ENCODE measurements at places on chromosomes 11 and 22. TPM values are rescaled to one million over a fixed set of nuclear protein-coding genes. Genes with fewer than 3 reads are reported as not detected.

DNA sequence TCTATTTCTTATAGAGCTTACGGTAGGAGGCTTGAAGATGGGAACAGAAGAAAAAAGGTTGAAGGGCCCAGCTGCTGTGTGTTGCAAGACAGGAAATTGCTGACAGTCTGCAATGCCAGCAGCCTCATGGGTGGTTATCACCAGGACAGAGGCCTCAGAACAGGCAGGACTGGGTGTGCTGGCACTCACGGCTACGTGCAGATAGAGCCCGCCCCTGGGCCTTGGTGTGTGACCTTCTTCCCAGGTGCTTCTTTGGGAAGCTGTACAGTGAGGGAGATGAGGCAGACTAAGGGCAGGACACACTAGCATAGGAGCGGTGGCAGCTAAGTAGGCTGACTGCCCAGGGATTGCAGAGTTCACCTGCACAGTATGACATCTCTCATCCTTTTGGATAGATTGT, 12.6 kb downstream of the PRAME start:
- peaks cover 22% of the 10 kb centered on the region for H3K27me3 ChIP-seq
- H3K4me3 ChIP-seq = no peak overlapping the region
- no peaks in the 10 kb centered on the region for H3K4me1 ChIP-seq
- H3K36me3 ChIP-seq = no peaks in the 10 kb centered on the region
- no peak overlapping the region for H3K27ac ChIP-seq

DNA sequence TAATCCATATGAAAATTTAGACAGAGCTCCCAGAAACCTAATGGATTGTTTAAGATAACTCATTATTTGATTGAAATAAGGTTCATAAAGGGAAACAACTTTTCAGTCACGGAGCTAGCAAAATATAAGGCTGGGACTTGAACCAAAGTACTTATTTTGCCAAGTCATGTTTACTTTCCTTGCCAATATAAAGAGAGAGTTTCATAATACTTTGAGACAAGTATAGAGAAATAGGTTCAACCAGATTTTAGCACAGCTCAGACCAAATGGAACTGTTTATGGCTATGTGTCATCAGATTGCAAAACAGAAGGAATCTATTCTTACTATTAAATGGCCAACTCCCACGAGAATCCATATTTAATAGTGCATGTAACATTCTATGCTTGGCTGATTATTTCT, 1517.5 kb upstream of the TENM4 start:
- no peaks in the 10 kb centered on the region for H3K4me1 ChIP-seq
- H3K27ac ChIP-seq = peak overlapping the region; percentile 35
- DNase-seq = no peak
- no peaks in the 10 kb centered on the region for H3K36me3 ChIP-seq
- H3K27me3 ChIP-seq = no peaks in the 10 kb centered on the region

DNA sequence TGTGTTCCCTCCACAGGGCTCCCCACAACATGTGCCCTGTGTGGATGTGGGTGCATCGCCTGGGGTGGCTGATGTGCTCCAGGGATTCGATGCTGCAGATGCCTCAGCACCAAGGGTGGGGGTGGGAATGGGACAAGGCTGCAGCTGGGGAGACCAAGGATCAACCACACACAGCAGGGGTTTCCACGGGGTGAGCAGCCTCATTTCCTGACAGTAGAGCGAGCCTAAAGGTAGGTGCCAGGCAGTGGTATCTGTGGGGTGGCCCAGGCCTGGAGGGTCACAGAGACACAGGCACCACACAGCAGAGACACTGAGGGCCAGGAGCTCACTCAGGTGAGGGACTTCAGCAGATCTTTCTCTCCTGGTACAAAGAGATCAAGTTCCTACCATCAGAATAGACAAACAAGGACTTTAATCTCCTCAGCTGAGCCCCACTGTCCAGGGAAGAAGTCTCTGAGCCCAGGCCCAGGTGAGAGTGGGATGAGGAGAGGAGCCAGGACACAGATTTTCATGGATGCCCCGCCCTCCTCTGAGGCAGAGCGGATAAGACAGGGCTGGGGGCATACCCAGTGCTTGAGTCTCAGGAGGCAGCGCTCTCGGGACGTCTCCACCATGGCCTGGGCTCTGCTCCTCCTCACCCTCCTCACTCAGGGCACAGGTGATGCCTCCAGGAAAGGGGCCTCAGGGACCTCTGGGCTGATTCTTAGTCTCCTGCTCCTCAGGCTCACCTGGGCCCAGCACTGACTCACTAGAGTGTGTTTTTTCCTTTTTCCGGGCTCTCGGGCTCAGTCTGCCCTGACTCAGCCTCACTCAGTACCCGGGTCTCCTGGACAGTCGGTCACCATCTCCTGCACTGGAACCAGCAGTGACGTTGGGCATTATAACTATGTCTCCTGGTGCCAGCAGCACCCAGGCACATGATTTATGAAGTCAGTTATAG, 19.7 kb downstream of the GGTLC2 start:
- no peak overlapping the region for H3K4me3 ChIP-seq
- no peaks in the 10 kb centered on the region for H3K4me1 ChIP-seq
- no peaks in the 10 kb centered on the region for H3K36me3 ChIP-seq
- H3K27me3 ChIP-seq = peaks cover 54% of the 10 kb centered on the region
- no peak overlapping the region for H3K27ac ChIP-seq
- DNase-seq = no peak

DNA sequence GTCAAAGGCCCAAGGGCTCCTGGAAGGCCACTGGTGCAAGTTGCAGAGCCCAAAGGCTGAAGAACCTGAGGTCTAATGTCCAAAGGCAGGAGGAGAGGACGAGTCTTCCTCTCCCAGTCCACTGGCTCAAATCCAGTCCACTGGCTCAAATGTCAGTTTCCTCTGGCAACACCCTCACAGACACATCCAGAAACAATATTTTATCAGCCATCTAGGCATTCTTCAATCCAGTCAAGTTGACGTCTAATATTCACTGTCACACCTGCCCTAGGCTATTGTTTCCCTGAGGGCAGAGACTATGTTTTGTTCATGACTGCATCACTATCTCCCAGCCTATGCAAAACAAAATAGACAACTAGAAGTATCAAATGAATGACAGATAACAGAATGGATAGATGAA, 148.1 kb downstream of the SPON1 start:
- peaks cover 15% of the 10 kb centered on the region for H3K4me1 ChIP-seq
- no peaks in the 10 kb centered on the region for H3K36me3 ChIP-seq
- no peak for DNase-seq
- no peaks in the 10 kb centered on the region for H3K27me3 ChIP-seq
- no peak overlapping the region for H3K4me3 ChIP-seq

- peaks cover 76% of the 10 kb centered on the region for H3K36me3 ChIP-seq
- no peaks in the 10 kb centered on the region for H3K27me3 ChIP-seq
- peaks cover 6% of the 10 kb centered on the region for H3K4me1 ChIP-seq
- no peak overlapping the region for H3K27ac ChIP-seq
- H3K4me3 ChIP-seq = no peak overlapping the region
- no peak for DNase-seq
These were observed 22.5 kb upstream of the KRTAP5-7 start for GRCh38 chr11:71504531-71504930.

GRCh38 chr11:77187111-77187750, 59.2 kb downstream of the MYO7A start:
- H3K27me3 ChIP-seq = peaks cover 4% of the 10 kb centered on the region
- no peak overlapping the region for H3K27ac ChIP-seq
- H3K36me3 ChIP-seq = no peaks in the 10 kb centered on the region
- H3K4me1 ChIP-seq = peaks cover 8% of the 10 kb centered on the region
- H3K4me3 ChIP-seq = no peak overlapping the region

GRCh38 chr11:67303132-67303834, at the start of gene SSH3:
Gene SSH3 (plus strand): TSS chr11:67303530. CDS start chr11:67303626, 96 bp downstream.
- peak within 1 kb of the TSS; percentile 93 for H3K27ac ChIP-seq
- no peaks in the 10 kb centered on the region for H3K27me3 ChIP-seq
- peak within 1 kb of the TSS; percentile 56 for H3K4me3 ChIP-seq
- H3K36me3 ChIP-seq = peaks cover 58% of the 10 kb centered on the region
- no peak for DNase-seq
- H3K4me1 ChIP-seq = peaks cover 30% of the 10 kb centered on the region

DNA sequence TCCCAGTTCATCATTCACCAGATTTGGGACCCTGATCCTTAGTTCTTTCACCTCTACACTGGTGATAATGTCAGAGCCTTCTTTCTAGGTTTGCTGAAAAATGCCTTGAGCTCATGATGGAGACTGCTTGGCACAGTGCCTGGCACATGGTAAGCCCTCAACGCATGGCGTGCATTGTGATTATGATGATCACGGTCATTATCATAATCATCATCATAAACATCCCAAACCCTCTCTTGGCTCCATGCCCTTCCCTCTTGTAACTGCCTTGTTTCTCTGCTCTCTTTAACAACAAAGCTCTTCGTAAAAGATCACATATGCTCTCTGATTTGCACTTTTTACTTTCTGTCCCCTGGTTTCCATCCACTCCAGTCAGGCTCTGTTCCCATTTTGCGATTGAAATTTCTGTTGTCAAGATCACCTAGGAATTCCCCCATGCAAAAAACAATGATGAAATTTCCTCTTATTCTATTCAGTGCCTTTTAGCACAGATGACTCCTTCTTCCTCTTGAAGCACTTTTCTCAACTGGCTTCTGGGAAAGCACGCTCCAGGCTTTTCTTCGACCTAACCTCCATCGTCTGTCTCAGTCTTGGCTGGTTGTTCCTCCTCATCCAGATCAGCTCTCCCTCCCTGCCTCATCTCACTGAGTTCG, 479.1 kb downstream of the OPCML start:
- H3K27me3 ChIP-seq = no peaks in the 10 kb centered on the region
- no peaks in the 10 kb centered on the region for H3K4me1 ChIP-seq
- no peak for DNase-seq
- H3K27ac ChIP-seq = no peak overlapping the region
- no peak overlapping the region for H3K4me3 ChIP-seq
- H3K36me3 ChIP-seq = no peaks in the 10 kb centered on the region

DNA sequence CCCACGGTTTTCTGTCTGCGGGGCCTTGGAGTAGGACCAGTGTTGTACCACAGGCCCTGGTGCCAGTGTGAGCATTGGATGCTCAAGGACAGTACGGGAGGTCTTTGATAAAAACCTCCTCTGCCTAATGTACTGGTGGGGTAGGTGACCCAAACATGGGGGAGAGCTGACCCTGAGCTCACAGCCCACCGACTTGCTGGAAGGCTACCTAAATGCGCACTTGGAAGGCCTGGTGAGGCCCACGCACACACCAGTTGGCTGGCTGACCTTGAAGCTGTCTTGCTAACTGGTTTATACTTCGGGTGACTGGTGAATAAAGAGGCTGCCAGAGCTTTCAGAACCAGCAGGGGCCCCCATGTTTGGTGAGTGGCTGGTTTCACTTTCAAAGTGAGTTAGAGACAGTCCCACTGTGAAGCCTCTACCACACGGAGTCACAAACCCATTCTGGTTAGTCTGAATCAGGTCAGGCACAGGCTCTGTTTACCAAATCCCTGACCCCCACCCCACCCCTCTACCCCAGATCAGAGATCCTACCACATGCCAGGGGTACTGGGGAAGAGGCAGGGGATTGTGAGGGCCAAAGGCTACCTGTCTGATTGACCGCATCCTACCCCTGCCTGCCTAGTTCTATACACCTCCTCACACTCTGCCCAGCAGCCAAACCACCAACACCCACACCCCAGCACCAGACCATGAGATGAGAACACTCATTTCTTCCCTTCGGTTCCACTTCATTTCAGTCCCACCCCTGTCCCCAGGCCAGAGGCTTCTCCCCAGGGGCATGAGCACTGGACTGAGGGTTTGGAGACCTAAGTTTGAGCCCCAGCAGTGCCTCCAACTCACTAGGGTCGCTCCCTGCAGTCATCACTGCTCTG, 12.7 kb upstream of the IL2RB start:
- no peak for DNase-seq
- H3K4me3 ChIP-seq = no peak overlapping the region
- H3K27me3 ChIP-seq = peaks cover 27% of the 10 kb centered on the region
- H3K36me3 ChIP-seq = no peaks in the 10 kb centered on the region
- peaks cover 5% of the 10 kb centered on the region for H3K4me1 ChIP-seq
- no peak overlapping the region for H3K27ac ChIP-seq

DNA sequence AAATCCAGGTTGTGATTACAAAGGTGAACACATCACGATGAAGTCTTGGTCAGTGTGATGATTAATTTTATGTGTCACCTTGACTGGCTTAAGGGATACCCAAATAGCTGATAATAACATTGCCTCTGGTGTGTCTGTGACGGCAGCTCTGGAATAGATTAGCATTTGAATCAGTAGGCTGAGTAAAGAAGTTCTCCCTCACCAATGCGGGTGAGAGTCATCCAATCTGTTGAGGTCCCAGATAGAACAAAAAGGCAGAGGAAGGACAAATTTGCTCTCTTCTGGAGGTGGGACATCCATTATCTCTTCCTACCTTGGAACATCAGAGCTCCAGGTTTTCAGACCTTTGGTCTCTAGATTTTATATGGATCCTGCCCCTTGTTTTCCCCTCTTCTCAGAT, 856.2 kb upstream of the CCDC90B start:
- H3K27me3 ChIP-seq = no peaks in the 10 kb centered on the region
- DNase-seq = no peak
- no peak overlapping the region for H3K27ac ChIP-seq

DNA sequence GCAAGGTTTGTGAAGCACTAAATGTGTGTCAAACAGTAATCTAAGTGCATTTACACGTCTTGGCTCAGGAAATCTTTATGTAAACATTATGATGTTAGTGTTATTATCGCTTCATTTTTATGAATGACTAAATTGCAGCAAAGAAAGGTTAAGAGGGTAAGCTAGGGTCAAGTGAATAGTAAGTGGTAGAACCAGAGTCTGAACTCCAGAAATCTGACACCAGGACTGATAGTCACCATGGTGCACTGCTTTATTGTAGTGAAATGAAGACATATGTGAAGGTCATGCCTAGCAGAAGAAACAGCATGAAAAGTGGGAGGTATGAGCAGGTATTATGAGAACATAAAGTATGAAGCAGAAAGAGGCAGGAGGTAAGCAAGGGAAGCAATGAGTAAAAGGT, 368.7 kb upstream of the TENM4 start:
- H3K36me3 ChIP-seq = no peaks in the 10 kb centered on the region
- H3K27me3 ChIP-seq = no peaks in the 10 kb centered on the region

GRCh38 chr11:9825315-9825714, 161.4 kb downstream of the SWAP70 start:
- H3K4me3 ChIP-seq = no peak overlapping the region
- peaks cover 8% of the 10 kb centered on the region for H3K36me3 ChIP-seq
- peaks cover 10% of the 10 kb centered on the region for H3K4me1 ChIP-seq
- peak overlapping the region; percentile 43 for H3K27ac ChIP-seq

DNA sequence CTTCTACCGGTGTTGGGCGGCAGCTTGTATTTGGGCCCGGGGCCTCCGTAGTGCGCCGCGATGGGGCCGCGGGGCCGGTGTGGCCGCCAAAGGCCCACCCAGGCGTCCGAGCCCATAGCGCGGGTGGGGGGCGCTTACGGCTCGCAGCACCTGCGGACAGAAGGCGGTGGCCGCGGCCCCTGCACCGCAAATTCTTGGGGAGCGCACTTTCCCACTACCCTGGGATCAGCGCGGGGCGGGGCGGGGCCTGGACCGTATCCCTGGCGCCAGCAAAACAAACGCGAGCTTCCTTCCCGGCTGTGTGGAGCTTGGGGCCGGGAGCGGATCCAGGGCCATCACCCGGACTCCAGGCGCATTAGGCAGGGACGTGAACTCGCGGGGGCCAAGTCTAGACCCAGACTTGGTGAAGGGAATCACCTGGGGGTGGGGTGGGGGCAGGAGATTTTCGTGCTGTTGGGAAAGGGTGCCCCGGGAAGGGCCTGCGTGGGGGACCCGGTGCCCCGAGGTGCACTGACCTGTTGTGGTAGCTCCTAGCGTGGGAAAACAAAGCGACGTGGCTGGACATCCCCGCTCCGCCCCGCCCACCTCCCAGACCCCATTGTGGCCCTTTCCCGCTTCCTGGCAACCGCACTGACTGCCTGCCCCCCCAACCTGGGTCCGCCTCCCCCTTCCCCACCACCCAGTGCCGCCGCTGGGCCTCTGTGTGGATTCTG, 2.3 kb upstream of the TYMP start:
- H3K27ac ChIP-seq = peak overlapping the region; percentile 100
- H3K4me1 ChIP-seq = peaks cover 25% of the 10 kb centered on the region
- H3K36me3 ChIP-seq = no peaks in the 10 kb centered on the region
- no peak for DNase-seq
- H3K27me3 ChIP-seq = no peaks in the 10 kb centered on the region

The OTUB1 gene
- 97.3 TPM for total RNA-seq

The CELSR1 gene
- 42.7 TPM for total RNA-seq

The DMC1 gene
- 5.2 TPM for total RNA-seq

The PGA5 gene
- total RNA-seq = 0.19 TPM

The POU2AF2 gene
- not detected for total RNA-seq

Data from esophagus squamous epithelium (tissue), 5 donors.